ENCODE measurements at places on chromosomes 5 and 9.

GRCh38 chr9:127418037-127418471 is 6.1 kb upstream of the ZNF79 start:
- DNase-seq, result peak; percentile 44

GRCh38 chr5:13143214-13143613 is 801.3 kb downstream of the DNAH5 start:
- no peak for DNase-seq

DNA sequence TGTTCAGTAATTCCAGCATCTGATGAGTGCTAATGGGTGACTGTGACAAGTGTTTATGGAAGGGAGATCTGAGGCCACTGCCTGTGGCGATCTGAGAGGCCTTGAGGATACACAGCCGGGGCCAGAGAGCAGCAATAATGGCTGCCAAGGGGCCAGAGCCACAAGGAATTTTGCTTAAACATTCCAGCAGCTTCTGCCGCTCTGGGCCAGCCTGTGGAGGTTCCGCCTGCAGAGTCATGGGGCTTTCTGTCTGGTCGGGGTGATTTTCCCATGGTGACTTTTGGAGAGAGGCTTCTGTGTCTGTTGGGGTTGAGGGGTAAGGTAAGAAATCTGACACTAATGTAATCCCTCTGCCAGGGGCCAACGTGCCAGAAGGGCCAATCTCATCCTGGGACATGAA is 353.5 kb downstream of the ADAMTS6 start:
- DNase-seq, result no peak

- DNase-seq, result no peak
Measured at GRCh38 chr5:129170050-129170449, 75.5 kb downstream of the ISOC1 start.

DNA sequence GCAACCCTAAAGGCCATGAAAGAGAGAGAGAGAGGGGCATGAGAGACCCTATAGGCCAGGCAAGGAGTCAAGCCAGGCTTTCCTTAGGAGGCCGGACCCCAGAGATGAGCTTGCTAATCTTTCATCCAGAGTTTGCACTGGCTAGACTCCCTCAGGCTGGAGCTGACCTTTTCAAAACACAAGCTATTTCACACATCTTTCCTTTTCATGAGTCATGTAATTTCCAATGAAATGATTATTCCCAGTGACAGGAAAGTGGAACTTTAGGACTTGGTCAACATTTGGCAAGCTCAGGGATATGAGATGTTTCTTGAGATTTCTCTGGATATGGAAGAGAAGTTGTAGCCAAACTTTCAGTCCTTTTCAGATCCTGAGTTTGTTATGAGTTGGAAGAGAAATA is 117.7 kb downstream of the TARS1 start:
- DNase-seq, result no peak

GRCh38 chr5:6567835-6568234 is 65.0 kb downstream of the NSUN2 start:
- no peak for DNase-seq

DNA sequence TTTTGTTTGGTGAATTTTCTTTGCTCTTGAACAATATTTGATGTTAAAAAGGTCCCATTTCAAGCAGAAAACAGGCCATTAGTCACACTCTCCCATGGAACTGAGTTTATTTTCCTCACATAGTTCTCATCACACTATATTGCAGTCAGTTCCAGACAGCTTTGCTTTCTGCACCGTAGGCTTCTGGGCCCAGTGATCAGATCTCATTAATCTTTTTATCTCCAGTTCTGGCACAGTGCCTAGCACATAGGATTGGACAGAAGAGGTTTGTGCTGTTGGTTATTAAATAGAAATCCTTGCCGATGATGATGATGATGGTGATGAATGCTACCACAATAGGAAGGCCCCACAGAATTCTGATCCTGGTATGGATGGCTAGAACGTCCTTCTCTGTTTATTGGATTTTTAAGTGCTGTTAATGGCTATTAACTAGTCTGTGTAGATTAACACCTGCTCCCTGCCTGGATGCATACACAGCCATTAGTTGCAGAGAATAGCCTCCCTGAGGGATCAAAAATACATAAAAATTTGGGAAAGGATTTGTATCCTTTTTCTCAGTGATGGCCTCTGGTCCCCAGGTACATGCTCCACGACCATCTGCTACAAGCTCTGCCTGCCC is 52.0 kb upstream of the NTRK2 start:
- DNase-seq, result no peak

- no peak for DNase-seq
Measured at GRCh38 chr5:75438722-75439121, 72.7 kb downstream of the CERT1 start.

GRCh38 chr9:78598120-78598519 is 301.2 kb downstream of the PSAT1 start:
- no peak for DNase-seq

DNA sequence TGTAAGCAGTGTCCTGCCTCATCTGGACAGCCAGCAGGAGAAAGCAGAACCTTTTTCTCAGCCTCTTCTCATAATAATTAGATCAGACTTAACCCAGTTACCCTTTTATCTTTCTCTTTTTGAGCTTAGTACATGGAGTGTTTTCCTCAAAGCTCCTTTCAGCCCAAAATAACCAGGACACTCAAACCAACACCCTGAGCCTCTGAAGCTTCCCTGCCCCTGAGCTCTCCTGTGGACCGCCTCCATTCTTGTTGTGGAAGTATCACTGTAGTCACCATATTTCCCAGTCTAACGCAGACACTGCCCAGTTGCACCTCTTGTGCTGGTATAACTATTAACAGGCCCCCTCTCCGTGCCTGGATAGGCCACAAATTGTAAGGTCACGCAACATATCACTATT is 53.8 kb upstream of the ZNF622 start:
- DNase-seq, result no peak

GRCh38 chr5:78922879-78923621 is 62.1 kb downstream of the ARSB start:
- no peak for DNase-seq

- no peak for DNase-seq
Measured at GRCh38 chr9:100066539-100066938, 32.3 kb downstream of the ERP44 start.

DNA sequence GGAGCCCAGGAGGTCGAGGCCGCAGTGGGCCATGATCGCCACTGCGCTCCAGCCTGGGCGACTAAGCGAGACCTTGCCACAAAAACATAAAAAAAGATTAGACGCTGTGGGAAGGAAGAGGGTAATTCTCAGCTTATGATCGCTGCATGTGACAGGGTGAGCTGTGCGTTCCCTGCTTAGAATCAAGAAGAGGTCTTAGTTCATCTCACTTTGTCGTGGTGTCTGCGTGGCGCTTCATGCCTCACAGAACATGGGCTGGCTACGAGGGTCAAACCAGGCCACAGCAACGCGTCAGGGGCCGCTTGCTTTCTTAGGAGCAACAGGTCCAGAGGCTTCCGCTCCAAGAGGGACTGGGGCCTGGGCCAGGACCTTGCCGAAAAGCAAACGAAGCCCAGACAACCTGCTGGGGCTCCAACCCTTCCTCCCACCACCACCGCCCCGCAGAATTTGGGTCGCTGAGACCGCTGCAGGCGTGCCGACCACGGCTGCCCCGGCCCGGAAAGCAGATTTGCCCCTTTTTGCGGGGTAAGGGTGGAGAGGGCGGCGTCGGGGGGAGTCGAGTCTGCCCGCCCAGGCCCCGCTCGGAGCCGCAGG is 10.0 kb upstream of the GRIN1 start:
- no peak for DNase-seq

DNA sequence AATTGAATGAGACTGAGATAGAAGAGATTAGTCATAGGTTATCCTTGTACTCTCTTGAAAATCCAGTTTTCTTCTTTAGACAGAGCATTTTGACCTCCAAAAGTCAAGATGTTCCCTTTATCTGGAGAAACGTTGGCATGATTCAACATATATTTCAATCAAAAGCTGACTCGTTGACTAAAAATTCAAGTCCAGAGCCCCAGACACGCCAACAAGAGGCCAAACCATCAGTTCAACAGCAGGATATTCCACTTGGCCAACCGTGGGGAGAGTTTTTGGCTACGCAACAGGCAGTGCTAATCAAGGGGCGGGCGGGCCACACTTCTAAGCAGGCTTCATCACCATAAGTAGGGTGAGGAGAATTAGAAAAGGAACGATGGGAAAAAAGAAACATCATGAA is 119.1 kb downstream of the SLIT3 start:
- DNase-seq, result no peak

GRCh38 chr5:149037817-149038216 is 25.0 kb downstream of the SH3TC2 start:
- no peak for DNase-seq

GRCh38 chr5:59036274-59036961 is 453.5 kb downstream of the RAB3C start:
- peak; percentile 31 for DNase-seq

- DNase-seq, result no peak
Measured at GRCh38 chr9:105098370-105098769, 146.1 kb upstream of the SLC44A1 start.

- DNase-seq, result peak; percentile 66
Measured at GRCh38 chr5:140351609-140352334, 5.4 kb upstream of the HBEGF start.

DNA sequence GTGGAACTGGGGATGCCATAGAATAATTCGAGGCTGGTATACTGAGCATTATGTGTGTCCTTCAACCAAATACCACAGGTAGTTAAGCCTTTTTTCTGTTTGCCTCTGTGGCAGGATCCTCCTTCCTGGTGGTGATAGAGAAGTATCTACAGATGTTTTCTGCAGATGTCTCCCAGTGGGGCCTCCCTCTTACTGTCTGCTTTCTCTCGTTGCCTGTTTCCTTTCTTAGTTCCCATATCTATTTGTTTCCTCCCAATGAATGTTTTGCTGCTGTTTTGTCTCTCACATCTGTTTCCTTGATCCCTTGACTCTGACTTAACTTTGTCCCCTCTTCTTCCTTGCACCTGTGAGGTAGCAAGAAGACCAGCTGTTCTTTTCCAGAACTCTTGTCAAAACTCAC is 130.9 kb upstream of the NUDT12 start:
- DNase-seq, result no peak

GRCh38 chr9:84862810-84863287 is 193.3 kb downstream of the NTRK2 start:
- no peak for DNase-seq

GRCh38 chr5:119439140-119439631 is 13.1 kb upstream of the HSD17B4 start:
- DNase-seq, result no peak

DNA sequence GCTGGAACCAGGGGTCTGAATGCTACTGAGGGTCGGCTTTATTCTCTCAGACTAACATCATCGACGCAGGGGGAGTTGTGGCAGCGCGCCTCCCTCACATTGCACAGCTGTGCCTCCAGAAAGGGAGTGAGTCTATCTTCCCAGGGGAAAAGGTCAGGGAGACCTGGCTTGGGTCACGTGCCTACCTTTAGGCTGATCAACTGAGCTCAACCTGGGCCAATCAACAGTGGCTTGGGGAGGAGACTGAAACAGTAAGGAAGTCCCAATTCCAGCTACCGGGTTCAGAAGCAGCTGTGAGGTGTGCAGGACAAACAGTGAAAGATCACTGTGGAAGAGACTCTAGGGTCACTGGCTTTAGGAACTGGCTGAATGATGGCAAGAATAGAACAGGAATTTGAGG is 14.3 kb downstream of the SNX30 start:
- no peak for DNase-seq

GRCh38 chr9:105414947-105415661 is 32.7 kb upstream of the FSD1L start:
- DNase-seq, result peak; percentile 27

GRCh38 chr5:169445191-169445590 is 138.4 kb upstream of the SPDL1 start:
- DNase-seq, result no peak

DNA sequence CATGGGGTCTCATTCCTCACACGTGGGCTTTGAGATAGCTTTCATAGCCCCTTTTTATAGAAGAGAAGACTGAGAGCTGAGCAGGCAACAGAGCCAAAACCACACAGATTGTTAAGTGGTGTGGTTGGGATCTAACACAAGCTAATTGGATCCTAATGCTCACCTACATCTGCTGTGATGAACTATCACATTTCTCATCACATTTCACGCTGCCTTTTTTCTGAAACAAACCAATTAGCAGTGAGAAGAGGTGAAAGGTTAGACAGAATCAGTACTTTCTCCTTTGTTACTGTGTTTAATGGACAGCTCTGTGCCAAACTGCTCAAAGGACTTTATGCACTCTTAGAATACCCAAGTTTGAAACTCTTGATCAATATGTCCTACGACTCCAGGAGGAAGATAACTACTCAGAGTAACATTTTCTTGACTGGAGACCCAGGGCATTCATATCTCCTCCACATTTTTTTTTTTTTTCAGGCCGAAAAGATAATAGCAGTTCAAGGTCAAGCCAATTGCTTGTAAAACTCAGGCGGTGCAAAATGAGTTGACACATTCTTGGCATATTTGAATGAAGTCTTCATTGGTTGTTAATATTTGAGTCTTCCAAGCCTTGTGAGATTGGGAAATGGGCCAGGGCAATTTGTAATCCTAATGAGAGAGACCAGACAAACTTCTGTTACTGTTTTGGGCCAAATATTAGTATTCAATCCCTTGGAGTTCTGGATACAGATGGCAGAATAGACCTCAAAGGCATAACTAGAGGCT is 138.4 kb downstream of the KCTD16 start:
- DNase-seq, result no peak

GRCh38 chr5:126438267-126438666 is 15.1 kb downstream of the GRAMD2B start:
- DNase-seq, result no peak

- no peak for DNase-seq
Measured at GRCh38 chr9:135085830-135086546, 1.5 kb upstream of the OLFM1 start.

DNA sequence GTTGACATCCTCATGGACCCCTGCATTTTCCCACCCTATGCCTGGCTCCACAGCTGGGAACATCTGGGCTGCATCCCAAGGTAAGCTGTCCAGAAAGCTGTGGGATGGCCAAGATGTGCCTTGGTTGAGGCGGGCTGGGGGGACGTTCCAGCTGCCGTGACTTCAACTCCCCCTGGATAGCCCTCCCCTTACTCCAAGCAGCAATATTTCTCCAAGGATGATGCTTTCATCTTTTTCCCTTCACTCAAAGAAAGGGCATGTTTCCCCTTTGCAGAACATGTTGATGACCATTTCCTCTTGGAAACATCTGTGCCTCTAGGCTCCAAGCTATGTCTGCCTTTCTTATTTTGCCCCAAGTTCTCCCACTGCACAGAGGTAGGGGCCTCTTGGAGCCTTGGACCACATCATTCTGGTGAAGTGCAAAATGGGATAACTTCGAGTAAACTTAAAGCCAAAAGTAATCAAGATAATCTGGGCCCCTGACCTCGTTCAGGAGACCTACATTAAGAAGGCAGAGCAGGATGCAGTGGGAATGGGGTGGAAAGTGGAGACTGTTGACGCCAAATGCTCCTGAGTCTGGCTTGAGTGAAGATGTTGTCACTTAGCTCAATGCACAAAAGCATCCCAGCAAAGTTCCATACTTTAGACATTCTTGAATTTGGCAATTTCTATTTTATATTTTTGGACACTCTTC is 175.2 kb downstream of the GAS1 start:
- no peak for DNase-seq
